Ureter (tissue), 1 donor: ENCODE measurements at places on chromosomes 5 and 9. TPM values are rescaled to one million over a fixed set of nuclear protein-coding genes. Genes with fewer than 3 reads are reported as not detected.

DNA sequence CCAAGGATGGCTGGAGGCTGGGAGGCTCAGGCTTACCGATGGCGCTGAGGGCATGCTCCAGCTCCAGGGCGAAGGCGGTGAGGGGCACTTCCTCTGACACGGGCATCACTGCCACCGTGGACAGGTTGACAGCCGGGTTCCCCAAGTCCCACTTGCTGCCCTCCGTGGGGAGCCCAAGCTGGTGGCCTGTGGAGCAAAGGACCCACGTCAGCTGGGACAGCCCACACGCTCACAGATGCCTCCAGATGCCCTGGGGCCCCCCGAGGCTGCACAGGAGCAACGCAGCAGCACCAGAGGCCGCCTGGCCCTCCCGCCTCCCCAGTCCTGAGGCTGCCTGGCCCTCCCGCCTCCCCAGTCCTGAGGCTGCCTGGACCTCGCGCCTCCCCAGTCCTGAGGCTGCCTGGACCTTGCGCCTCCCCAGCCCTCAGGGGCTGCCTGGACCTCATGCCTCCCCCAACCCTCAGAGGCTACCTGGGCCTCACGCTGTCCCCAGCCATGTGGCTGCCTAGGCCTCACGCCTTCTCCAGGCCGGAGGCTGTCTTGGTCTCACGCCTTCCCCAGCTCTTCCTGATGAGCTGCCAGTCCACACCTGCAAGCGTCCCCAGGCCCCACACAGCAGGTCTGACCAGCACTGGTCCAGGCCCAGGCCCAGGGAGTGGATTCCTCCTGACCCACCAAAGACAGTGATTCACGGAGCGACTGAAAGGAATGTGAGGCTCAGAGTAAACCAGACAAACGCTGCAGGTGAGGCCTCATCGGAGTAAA lies 25.6 kb upstream of the NSMF start:
- no peak for DNase-seq

Gene SLIT3
- 67.0 TPM for total RNA-seq

GRCh38 chr5:94682814-94683520 lies 64.5 kb downstream of the SLF1 start:
- DNase-seq: no peak

GRCh38 chr9:87527211-87527916 lies 29.7 kb downstream of the DAPK1 start:
- peak; percentile 12 for DNase-seq

GRCh38 chr9:70486127-70486526 lies 71.7 kb upstream of the KLF9 start:
- DNase-seq: no peak

GRCh38 chr5:87369431-87369830 lies 43.3 kb downstream of the CCNH start:
- DNase-seq: no peak

Gene QRFP
- not detected for total RNA-seq

GRCh38 chr5:98836175-98836574 lies 62.7 kb downstream of the RGMB start:
- no peak for DNase-seq

- DNase-seq: no peak
Measured at GRCh38 chr9:129886226-129887174, 51.2 kb downstream of the USP20 start.

DNA sequence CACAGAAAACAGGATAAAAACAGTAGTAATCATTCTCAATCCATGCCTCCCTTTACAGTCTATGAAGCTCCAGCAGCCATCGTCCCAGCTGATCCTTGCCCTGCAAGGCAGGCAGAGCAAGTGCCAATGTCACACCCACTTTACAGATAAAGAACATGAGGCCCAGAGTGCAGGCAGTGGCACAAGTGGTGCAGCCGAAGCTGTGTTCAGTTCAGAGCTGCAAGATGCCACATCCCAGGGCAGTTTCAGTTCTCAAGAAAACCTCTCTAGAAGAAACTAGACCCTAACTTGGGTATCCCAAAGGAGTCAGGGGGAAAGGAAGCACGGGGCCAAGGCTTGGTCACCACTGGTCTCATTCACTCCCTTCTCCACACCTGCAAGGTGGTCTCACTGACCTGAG lies 34.6 kb upstream of the CPLX2 start:
- no peak for DNase-seq

DNA sequence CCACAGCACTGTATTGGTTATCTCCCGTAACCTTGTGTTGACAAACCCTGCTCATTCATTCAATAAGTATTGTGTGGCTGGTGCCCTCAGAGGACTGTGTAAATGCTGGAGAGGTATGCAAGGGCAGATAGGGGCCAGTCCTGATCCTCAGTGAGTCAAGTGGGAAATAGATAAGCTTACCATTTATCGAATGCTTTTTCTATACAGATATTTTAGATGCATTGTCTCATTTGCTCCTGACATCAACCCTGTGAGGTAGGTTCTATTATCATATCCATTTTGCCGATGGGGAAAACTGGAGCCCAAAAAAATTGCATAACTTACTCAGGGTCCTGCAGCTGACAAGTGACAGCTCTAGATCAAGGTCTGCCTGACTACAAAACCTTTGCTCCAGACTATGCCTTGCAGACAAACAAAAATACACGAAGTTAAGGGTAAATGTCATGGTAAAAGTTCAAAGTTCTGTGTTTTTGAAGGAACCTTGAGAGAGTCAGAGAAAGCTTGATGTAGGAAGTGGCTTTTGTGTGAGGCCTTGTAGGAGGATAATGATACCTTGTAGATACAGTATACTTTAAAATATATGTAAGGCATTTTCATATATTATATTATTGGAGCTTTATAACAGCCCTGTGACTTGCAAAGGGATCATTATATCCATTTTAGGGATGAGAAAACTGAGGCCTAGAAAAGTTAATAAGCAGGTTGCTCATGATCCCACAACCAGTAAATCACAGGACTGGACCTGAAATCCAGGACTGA lies 22.7 kb downstream of the CYFIP2 start:
- DNase-seq: no peak

GRCh38 chr9:6268826-6269397 lies 53.3 kb downstream of the IL33 start:
- DNase-seq: no peak

DNA sequence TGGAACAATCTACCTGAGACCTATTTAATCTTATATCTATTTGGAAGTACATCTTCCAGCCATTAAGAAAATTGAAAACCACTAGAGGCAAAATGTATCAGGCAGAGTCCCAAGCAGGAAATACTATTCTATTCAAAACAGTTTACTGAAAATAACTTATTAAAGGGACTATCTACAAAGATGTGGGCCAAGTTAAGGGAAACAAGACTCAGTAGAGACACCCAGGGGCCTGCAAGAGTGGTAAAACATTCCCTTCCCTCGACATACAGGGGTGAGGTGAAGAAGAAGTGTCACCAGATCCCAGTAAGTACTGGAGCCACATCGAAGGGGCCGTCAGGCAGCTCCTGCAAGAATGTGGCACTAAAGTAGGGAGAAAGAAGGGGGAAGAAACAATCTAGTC lies 12.1 kb upstream of the NRG2 start:
- no peak for DNase-seq

Gene CKMT2
- 6.6 TPM for total RNA-seq

- no peak for DNase-seq
Measured at GRCh38 chr9:82600536-82601292, 462.2 kb downstream of the RASEF start.

Gene SLC34A3
- not detected for total RNA-seq

- no peak for DNase-seq
Measured at GRCh38 chr5:169037466-169037865, 263.5 kb downstream of the SLIT3 start.

DNA sequence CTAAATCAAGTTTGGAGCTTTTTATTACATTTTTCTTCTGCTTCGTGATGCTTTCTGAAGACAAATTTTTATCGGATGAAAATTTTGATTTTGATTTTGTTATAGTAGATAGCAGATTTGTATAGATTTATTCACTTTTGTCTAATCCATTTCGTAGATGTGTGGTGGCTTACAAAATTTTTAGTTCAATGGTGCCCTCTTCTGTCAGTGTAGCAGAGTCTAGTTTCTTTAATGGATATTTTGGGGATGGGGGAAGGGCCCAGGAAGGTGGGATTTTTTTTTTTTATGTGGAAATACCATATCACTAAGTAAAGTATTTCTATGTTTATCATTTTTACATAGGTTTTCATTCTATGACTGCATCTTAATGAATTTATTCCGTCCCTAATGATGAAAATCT lies 259.9 kb upstream of the TARS1 start:
- no peak for DNase-seq

Gene MAMDC4
- total RNA-seq: 10.7 TPM

DNA sequence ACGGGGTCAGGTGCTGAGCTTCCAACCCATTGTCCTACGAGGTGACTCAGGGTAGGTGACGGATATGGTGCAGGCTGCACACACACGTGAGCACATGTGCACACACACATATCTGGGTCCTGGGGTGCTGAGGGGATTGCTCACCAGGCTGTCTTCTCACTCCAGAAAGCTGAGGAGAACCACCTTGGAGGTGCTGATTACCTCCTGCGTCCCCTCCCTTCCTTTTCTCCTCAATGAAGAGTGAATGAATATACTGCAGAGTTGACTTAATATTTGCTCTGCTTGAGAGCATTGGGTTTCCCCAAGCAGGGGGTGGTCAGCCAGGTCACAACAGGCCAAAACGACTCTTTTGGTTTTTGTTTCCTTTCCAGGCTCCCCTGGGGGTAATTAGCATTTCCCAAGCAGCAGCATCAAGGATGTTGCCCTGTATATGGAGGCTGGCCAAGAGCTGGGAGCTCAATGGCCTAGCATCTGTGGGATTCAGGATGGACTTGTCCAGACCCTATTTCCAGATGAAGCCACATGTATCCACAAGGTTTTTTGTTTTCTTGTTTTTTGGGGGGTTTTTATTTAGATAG lies 49.7 kb downstream of the PDZD2 start:
- no peak for DNase-seq

DNA sequence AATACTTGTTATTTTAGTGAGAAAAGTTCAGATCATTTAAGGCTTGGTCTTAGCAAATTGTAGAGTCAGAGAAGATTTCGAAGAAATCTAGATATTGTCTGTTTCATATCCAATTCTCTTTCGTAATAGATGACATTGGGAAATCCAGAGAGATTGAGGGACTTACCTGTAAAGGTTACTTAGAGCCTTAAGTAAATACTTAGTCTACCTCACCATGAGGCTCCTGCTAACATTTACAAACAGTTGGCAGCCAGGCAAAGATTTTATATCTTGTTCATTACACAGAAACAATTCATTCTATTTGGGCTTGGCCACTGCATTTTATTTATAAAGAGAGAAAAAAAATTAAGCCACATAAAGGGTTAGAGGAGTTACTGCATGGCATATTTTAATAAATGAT lies 70.3 kb downstream of the FGF10 start:
- DNase-seq: no peak

Gene ELAVL2
- total RNA-seq: 0.29 TPM

DNA sequence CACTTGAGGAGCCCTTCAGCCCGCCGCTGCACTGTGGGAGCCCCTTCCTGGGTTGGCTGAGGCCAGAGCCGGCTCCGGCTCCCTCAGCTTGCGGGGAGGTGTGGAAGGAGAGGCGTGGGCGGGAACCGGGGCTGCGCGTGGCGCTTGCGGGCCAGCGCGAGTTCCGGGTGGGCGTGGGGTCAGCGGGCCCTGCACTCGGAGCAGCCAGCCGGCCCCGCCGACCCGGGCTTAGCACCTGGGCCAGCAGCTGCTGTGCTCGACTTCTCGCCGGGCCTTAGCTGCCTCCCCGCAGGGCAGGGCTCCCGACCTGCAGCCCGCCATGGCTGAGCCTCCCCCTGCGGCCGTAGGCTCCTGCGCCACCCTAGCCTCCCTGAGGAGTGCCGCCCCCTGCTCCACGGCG lies 6.2 kb upstream of the SHB start:
- peak; percentile 28 for DNase-seq

Gene AHRR
- 7.4 TPM for total RNA-seq

- peak; percentile 84 for DNase-seq
Measured at GRCh38 chr5:114361724-114362196, at the start of gene KCNN2. TSS of gene KCNN2 (plus strand) at chr5:114362070. CDS start at chr5:114362140, 70 bp downstream.

DNA sequence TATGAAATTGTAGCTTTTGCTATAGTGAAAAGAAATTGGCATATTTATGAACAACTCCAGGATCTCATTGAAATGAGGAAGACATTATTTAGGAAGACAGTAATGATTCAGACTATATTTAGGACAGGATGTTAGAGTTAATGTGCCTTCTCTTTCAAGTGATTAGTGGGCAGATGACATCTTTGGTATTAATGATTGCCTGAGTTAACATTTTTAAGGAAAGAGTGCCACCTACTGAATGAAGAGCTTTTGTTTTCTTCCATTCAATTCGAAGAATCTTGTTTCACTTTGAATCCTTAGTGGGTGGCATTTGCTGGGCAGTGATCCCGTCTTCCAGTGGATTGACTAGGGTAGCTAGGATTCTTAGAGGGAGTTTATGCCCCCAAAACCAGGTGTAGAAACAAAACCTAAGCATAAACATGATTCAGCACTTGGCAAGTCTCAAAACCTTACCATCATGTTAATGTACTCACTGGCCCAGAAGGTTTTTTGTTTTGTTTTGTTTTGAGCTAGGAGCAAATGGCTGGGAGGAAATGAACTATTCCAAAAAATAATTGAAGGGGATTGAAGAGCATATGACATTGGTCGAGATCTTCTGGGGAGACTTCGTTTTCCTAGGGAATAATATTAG lies 23.2 kb downstream of the MAP3K1 start:
- no peak for DNase-seq

DNA sequence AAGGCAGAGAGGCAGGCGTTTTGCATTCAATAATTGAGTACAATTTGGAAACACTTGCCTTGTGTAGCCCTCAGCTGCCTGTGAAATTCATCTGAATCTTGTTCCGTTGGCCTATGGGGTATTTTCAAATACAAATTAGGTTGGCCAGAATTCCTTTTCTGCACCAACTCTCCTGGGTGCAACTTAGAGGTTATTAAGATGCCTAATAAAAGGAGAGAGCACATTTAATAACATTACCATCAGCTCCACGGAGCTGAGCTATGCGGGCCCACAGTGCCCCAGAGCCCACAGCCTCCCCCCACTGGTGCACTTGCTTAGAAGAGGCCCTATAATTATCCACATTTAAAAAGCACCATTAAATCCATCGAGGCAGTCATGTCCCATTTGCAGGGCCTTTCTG lies 367.6 kb upstream of the CLINT1 start:
- DNase-seq: no peak

Gene VPS13A
- 56.0 TPM for total RNA-seq

Gene BICD2
- total RNA-seq: 28.5 TPM

DNA sequence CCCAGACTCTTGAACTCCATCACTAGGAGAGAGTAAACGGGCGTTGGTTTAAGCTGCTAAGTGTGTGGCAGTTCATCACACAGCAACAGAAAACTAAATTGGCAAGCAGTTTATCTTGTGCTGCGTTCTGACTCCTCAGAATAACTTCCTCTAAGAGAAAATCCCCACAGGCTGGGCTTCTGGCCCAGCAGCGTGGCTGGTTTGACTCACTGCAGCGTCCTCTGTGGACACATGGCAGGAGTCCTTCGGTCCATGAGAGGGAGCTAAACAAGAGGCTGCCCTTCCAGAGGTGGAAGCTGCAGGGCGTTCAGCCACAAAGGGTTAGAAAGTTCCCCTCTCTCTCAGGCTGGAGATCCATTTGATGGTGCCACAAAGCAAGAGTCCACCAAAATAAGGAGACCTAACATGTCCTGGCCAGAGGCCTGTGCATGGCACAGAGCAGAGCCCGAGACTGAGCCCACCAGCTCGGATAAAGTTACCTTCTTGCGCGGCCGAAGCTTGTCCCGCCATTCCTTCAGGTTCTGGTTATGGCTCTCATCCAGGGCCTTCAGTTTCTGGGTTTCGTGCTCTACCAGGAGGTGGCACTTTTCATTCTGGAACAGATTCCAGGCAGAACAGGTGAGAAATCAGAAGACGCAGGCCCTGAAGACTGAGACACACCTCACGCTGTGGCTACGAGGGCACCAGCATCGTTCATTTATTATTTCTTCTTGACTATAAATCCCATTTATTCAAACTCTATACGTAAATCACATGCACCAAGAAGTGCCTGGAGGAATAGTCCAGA lies 46.2 kb upstream of the FBXW11 start:
- DNase-seq: no peak
